Femur (tissue), 1 donor: ENCODE measurements at places on chromosomes 1 and 21.

DNA sequence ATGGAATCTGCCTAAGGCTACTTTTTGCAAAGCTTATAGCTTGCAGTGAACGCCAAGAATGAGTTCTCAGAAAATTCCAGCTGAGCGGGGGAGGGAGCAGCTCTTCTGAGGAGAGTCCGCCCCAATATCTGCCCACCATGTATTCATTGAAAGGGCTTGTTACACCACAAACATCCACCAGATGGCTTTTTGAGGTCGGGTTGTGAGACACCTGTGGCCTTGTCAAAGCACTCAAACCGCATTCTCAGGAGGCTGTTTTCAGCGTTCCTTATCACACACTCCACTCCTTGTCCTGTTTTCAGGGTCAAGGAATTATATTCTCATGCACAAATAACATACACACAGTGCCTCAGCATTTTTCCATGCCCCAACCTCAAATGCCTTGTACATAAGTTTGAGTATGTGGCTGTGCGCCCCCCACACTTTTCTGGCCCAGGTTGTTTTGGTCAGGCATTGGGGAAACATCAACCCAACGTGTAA, 3.9 kb upstream of the C4BPB start:
- DNase-seq, result peak; percentile 65

DNA sequence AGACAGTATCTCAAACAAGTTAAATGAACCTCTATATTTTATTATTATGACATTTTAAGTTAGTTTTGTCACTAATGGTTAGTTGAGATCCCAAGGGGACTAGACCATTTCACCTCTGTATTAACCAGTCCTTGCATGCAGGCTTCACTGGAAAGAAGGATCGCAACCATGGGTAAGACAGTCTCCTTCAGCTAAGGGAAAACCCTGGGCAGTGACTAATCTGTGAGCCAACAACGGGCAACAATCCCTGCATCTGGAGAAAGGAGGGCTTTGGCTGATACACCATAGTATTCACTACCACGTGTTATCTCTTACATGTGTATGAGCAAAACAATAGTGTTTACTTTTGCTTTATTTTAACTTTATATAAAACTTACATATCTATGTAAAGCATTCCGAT, 708.8 kb upstream of the CHRM3 start:
- no peak for DNase-seq

DNA sequence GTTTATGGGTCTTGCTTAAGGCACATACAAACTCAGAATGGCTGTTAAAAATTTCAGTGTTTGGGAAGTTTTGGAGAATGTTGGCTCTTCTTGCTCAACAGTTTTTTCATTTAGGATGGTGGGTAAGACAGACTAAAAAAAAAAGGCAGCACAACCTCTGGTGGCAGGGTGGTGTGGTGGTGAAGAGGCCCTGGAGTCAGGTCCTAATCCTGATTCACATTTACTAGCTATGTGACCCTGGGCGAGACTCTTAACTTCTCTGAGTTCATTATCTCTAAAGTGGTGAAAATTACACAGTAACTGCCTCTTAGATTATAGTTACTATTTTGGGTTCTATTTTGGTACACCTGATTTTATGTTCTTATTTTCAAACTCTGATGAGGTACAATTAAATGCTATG, 11.6 kb downstream of the UAP1 start:
- DNase-seq, result no peak

DNA sequence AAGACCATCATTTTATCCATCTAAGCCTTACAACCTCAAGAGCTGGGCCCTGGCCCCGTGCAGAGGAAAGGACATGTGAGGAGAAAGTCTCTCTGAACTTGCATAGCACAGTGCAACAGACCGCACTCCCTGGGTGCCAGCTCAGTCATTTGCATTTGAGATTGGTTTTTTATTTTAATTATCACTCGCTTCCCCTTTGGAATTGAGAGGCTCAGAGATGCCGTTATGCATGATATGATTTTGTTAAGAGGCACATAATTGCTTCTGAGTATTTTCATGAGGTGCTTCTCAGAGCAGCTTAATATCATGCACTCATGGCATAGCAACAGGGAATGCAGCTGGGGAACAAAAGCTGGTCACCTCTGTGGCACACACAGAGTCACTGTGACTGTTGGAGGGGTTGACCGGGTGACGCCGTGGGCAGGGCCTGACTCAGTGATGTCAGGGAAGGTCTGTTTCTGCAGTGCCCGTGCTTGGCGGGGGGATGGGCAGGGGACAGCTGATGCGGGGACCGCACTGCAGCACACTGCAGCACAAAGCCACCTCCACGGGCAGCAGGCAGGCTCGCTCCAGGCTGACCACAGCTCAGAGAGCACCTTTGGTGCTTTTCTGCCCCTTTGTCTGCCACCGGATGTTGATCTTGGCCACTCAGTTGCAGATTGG, 43.2 kb upstream of the VAMP3 start:
- no peak for DNase-seq

DNA sequence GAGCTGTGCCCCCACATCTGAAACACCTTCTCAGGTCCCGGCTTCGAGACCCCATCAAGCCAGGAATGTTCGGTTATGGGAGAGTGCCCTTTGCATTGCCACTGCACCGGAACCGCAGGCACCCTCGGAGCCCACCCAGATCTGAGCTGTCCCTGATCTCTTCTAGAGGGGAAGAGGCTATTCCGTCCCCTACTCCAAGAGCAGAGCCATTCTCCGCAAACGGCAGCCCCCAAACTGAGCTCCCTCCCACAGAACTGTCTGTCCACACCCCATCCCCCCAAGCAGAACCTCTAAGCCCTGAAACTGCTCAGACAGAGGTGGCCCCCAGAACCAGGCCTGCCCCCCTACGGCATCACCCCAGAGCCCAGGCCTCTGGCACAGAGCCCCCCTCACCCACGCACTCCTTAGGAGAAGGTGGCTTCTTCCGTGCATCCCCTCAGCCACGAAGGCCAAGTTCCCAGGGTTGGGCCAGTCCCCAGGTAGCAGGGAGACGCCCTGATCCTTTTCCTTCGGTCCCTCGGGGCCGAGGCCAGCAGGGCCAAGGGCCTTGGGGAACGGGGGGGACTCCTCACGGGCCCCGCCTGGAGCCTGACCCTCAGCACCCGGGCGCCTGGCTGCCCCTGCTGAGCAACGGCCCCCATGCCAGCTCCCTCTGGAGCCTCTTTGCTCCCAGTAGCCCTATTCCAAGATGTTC, 4.3 kb downstream of the ADAMTSL4 start:
- no peak for DNase-seq

DNA sequence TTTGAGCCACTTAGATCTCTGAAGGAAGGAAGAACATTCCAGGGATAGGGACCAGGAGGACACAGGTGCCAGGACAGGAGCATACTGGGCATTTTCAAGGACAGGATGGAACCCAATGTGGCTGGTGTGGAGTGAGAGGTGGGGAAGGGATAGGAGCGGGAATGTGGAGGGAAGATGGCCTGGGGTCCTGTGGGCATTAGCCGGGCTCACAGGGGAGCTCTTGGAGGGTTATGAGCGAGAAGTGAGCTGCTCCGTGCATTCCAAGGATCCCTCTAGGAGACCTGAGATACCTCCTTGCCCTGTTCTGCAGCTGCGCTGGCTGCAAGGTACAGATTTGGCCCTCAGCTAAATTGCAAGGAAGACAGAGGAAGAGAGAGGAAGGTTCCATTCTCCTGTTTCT, 87.5 kb downstream of the IER5 start:
- DNase-seq, result no peak

DNA sequence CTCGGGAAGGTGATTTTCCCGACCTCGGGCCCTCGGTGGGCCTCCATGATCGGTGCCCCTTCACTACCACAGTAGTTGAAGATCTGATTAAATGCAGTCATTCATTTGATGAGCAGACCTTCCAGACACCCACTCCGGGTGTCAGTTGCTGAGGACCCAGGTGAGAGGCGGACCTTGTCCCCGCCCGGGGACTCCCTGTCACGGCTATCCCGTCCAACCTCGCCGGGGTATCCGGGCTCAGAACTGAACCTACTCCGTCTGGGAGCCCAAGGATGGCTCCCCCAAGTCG, 22.6 kb downstream of the RNU1-3 start:
- DNase-seq, result no peak

DNA sequence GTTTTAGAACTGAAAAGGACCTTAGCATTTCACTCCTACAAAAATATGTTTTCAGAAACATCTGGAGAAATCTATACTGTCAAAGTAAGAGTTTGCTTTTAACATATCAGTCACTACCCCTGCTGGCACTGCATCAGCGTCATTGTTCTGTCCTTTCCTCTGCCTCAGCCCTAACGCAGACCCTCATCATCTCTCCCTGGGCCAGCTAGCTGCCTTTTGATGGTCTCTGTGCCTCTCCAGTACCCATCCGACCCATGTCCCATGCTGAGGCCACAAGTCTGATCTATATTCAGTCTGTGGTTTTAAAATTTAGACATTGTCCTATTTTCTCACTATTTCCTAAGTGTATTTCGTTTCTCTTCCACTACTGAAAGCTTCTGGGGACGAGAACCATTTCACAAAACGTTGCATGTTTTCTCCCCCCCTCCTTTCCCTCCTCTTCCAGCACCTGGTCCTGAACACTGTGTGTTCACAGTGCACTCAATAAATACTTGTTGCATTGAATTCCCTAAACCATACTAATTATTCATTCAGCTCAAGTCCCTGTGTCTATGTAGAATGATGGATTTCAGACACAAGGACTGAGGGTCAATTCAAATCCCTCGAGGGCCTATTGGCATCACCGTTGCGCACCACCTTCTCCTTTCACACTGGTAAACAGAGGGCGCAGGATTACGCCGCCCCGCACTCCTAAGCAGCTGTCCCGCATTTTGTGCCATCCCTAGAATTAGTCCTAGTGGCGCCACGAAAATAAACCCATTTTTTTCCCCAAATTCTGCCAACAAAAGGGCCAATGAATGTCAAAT, 53.4 kb downstream of the CD2 start:
- no peak for DNase-seq
